AG08395 (cell line): ENCODE measurements at places on chromosomes 12 and 14.

GRCh38 chr12:71223139-71223538 lies 65.3 kb upstream of the TSPAN8 start:
- DNase-seq, result no peak

GRCh38 chr14:68421116-68421515 lies 371.8 kb downstream of the ZFP36L1 start:
- no peak for DNase-seq

GRCh38 chr12:51419425-51420193 lies 5.0 kb upstream of the SLC4A8 start:
- DNase-seq, result peak; percentile 25

- no peak for DNase-seq
These were observed at the start of gene OR6C65 for GRCh38 chr12:55400229-55400628. Gene OR6C65 (plus strand): TSS chr12:55400529. CDS start chr12:55400529, 0 bp downstream.

GRCh38 chr12:80829767-80830166 lies 108.0 kb downstream of the LIN7A start:
- DNase-seq, result peak; percentile 19
